ENCODE measurements at places on chromosomes 11 and 22.

- no peak for DNase-seq
These were observed 77.7 kb downstream of the LINC01488 start for GRCh38 chr11:69559181-69559580.

GRCh38 chr11:71266114-71266833, 13.9 kb upstream of the SHANK2 start:
- DNase-seq = no peak

GRCh38 chr11:17543041-17543440, 1.2 kb downstream of the USH1C start:
- DNase-seq = no peak

DNA sequence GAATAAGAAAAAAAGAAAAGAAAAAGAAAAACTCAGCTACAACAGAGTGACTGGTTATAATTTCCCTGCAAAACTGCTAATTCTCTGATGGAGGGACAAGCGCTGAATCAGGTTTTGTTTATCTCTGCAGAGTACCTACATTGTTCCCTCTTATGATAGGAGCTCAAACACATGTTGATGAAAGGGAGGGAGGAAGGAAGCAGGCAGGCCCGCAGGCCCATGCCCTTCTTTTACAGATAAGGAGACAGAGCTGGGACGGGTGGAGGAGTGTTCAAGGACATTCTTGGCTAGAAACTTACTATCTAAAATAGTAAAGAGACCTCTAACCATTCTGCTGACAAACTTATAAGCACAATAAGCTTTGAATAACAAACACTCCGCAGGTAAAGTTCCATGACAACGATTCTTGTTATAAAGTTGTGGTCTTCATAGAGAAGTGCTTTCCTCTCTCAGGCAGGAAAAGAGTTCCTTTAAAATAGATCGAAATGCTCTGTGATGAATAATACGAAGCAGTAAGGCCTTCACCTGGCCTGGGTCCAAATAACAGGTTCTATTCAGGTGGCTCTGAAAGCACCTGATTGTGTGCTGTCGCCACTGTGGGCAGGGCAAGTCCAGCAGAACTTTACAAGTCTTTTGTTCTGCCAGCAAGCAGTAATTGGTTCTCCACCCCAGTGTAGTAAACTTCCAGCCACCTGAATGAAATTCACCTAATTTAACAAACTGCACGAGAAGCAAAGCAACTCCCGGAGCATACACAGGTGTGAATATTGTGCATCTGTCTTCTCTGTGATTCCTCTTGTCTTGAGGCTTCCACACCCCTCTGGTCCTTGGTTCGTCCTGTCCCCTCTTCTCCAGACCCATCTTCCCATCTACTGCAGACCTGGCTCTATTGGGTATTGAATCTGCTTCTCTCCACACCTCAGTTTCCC, 15.3 kb upstream of the MICAL2 start:
- DNase-seq = peak; percentile 70

GRCh38 chr22:43570531-43571165, 158.8 kb downstream of the MPPED1 start:
- DNase-seq = peak; percentile 3

DNA sequence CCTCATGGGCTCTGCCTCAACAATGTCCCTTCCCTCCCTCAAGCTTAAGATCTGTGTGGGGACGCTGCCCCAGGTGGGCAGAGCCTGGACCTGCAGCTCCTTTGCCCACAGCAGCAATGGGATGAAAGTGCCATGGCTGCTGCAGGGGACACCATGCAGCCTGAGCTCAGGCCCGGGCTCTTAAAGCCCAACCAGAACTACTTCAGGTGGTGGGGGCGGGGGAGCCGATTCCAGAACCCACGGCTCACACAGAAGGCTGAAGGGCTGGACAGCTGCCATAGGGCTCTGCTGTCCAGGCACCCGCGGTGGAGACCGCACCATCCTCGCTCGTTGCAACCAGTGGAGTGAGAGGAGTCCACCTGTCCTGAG, 12.5 kb downstream of the CHID1 start:
- peak; percentile 35 for DNase-seq

DNA sequence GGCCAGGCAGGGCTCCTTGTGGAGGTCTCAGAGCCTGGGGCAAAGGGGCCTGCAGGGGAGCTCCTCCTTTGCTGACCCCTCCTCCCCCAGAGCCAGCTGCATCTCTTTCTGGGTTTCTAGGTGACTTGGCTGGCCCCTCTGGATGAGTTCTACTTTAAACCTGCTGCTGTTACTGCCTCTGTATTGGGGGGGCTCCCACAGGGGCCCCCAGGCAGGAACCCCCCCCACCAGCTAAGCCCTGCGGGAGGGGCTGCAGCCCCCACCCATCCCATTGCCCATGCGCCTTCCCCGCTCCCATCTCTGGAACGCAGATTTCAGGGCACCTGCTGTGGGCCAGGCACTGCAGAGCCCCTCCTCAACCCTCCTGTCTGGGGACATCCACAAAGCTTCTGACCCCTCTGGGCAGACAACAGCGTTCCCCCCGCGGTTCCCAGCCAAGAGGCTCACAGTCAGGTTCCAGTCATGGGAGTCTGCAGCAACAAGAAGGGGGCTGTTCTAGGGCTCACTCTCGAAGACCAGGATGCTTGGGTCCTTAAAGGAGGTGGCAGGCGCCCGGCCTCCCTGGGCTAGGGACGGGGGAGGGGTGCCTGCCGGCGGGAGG, 815 bp upstream of the PLCB3 start:
- DNase-seq = no peak

- DNase-seq = no peak
These were observed 50.4 kb downstream of the ADM start for GRCh38 chr11:10355257-10355661.

- no peak for DNase-seq
These were observed 304.7 kb downstream of the NELL1 start for GRCh38 chr11:20973940-20974559.

DNA sequence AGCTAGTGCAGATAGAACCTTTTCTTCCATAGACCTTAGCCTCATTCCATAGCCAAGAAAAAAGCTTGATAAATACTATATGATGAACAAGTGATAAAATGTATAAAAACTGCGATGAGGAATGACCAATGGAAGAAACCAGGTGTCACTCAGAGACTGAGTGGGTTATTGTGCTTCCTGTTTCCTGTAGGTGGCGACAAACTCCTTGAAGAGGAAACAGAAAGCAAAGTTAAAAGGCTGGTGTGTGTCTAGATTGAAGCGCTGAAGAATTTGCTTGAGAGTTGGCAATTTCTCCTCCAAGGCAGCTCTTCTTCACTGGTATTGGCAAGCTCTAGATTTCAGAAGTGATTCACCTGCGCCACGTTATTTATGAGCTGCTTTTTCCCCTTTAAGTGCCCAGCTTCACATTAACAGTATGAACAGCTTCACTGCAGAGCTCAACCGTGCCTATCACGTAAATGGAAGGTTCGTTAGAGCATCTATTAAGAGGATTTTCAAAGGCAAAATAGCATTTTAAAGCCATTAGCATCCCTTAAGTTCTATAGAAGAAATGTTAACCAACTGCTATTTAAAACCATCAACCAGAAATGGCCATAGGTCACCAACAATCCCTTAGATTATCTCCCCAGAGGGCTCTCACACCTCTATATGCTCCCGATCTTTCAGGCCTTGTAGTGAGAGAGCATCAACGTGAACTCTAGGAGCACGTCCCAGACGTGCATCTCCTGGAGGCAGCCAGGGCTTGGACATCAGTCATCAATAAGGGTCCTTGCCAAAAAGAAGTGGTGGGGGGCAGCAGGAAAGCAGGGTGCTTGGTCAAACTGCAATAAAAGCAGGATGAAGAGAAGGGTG, 179.4 kb downstream of the CADM1 start:
- DNase-seq = peak; percentile 57

DNA sequence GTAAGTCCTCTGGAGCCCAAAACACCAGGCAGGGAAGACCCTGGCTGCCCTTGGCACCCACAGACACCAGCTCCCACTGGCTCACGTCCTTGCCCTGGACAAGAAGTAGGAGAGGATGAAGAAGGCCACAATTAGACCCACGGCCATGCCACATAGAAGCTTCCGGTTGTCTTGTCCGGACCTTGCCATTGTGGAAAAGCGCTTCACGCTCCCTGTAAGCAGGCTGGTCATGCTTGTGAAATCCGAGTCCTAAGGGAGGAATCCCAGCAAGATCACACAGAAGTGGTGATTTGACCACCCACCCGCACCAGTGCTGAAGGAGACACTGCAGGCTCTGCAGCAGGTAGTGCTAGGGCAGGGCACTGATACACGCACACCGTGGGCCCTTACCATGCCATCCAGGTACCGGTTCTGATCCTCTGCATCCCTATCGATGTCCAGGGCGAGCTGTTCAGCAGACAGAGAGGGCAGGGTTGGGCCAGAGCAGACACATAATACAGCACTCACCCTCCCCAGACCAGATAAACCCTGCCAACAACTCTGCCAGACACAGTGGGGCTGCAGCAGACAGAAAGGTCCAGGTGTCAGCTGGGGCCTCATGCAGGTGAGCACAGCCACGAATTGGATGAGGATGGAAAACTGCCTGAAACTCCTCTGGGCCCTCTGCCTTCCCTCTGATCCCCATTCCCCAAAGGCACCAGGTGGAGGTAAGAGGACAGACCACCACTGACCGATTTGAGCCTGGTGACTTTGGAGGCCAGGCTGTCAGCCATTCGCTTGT, 1.8 kb downstream of the BET1L start:
- DNase-seq = no peak

DNA sequence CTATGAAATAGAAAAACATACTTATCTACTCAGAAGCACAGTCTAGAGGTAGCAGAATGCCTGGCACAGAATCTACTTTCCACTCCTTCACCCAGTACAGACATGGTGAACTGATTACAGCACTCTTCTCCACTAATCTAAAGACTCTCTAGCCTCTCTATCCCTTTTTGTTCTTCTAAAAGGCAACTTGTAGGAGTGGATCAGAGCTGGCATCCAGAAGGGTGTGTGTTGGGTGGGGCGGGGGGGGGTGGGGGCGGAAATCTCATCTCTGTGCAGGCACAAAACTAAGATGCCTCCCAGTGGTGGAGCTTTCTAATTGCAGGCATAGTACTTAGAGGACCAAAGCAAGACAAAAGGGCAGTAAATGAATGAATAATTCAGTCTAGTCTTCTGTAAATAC, 11.5 kb upstream of the EMID1 start:
- DNase-seq = no peak

- peak; percentile 15 for DNase-seq
These were observed 12.5 kb downstream of the LRP4 start for GRCh38 chr11:46905806-46906205.

DNA sequence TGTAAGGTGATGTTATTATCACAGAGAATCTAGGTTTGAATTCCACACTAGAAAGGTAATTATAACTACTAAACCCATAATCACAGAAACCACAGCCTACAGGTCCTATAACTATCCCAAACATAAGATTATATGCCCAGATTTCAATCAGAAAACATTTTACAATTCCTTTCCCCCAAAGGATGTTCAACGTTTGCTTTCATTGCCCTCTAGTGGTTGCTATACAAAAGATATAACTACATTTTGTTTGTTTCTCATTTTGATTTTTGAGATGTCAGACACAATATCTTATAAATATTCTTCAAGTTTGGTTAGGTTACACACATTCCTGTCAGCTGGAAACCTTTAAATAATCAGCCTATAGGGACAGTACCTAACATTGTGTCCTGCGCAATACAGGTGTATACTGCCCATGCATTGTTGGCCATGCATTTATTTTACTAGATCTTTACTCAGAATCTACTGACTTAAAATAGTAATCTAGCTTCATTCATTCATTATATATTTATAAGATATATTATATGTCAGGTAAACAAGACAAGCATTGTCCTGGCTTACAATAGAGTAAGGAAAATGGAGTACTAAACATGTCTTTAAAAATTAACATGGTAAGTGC, 530.5 kb upstream of the CCDC90B start:
- peak; percentile 10 for DNase-seq

GRCh38 chr11:111360150-111361043, 18.7 kb downstream of the POU2AF1 start:
- DNase-seq = no peak

DNA sequence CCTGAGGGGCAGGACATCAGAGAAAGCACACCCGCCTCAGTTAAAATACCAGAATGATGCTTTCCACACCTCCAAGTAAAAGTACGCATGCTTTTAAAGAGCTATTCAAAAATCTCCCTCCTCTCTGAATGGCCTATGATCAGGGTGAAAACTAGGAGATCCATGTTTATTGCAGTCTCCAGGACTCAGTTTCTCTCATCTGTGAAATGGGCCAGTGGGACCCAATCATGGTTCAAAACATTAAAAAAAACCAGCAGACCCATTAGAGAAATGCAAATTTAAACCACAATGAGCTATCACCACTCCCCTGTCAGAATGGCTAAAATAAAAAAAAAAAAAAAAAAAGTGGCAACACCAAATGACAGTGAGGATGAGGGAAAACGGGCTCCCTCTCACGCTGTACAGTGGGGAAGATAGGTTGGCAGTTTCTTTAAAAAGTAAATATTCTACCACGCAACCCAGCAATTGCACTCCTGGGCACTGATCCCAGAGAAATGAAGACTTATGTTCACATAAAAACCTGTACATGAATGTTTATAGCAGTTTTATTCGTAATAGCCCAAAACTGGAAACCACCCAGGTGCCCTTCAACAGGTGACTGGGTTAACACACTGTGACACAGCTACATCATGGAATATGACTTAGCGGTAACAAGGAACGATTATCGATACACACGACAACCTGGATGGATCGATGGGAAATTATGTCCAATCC, 242.7 kb downstream of the MN1 start:
- no peak for DNase-seq

DNA sequence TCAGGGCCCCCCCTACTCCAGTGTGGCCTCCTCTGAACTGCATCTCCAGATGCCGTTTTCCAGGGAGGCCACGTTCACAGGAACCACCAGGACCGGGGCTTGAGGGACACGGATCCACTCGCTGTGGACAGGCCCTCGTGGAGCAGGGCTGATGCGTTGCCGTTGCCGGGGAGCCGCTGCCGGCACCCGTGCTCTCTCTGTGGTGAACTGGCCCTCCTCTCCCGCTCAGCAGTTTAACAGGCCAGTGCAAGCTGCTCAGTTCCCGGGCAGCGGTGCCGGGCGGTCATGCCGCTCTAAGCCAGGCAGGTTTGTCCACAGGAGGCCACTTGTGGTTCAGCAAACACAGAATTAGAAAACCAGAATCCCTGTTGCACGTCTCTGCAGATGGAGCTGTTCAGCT, 301.6 kb downstream of the TBC1D22A start:
- no peak for DNase-seq

GRCh38 chr22:49141761-49142160, 685.9 kb downstream of the BRD1 start:
- DNase-seq = no peak

DNA sequence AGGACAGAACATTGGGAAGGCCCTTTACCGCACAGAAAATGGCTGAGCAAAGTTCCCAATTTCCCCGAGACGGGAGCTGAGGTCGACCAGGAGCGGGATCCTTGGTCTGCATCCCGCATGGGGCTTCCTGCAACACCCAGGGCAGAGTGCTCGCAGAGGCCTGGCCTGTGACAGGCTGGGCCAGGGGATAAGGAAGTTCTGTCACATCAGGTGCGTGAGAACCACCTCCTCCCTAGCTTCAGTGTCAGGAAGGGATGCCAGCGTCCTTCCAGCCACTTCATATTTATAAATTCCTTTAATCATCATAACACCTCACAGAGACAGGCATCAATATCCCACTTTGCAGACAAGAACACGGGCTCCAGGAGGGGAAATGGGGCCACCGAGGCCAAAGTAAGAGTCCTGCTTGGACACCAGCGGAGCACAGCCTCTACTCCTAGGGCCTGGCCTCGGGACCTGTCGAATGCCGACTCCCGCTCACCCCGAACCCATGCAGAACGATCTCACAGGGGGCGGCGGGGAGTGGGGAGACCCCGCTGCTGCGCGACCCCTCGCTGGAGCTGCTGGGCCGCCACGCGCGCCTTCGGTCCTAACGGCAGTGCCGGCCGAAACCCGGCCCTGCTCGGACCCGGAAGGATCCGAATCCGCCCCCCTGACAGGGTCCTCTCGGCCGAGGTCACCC, 532 bp downstream of the BET1L start:
- peak; percentile 61 for DNase-seq

Data from KBM-7 (cell line).